ENCODE measurements at places on chromosomes 7 and 10. TPM values are rescaled to one million over a fixed set of nuclear protein-coding genes. Genes with fewer than 3 reads are reported as not detected.
A peak's percentile ranks its signal among the peaks of the same experiment; 100 is the strongest.

- DNase-seq: peak; percentile 58
These were observed 89.2 kb upstream of the FGL2 start for GRCh38 chr7:77288676-77289320.

- DNase-seq: no peak
These were observed 50.1 kb downstream of the IPMK start for GRCh38 chr10:58217612-58218011.

DNA sequence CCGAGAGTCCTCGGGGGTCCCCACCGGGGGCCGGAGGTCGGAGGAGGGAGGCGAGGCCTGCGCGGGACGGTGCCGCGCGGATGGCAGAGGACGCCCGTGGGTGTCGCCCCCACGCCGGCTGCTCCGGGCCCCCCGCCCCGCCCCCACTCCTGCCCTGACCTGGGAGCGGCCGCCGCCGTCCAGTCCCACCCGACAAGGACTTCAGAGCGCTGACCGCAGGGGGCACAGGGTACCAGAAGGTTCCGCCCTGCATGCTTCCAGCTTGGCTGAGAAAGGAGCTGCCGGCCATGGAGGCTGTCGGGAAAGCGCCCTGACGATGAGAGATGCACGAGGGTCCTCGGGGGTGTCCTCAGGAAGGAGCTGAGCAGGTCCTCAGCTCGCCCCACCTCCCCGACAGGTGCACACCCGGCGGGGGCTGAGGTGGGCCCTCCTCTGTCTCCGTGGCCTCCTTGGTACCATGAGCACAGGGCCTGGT is 57.0 kb upstream of the DNAJB6 start:
- no peak for DNase-seq

- DNase-seq: no peak
These were observed 1.7 kb downstream of the SORBS1 start for GRCh38 chr10:95559471-95559870.

Gene VPS41
- 43.0 TPM for total RNA-seq

- no peak for DNase-seq
These were observed 34.6 kb upstream of the ST7 start for GRCh38 chr7:116918704-116919103.

DNA sequence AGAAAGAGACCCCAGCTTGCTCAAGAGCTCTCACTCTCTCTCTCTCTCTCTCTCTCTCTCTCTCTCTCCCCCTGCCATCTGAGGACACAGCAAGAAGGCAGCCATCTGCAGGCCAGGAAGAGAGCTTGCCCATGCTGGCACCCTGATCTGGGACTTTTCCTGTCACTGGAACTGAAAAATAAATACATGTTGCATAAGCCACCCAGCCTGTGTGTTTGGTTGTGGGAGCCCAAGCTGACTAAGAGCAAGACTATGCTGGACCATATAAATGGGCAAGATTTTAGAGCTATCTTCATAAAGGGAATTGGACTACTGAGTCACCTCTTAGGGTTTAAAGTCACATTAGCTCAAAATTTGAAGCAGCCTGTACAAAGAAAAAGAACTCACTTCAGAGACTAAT is 98.6 kb downstream of the SLC16A9 start:
- DNase-seq: no peak

DNA sequence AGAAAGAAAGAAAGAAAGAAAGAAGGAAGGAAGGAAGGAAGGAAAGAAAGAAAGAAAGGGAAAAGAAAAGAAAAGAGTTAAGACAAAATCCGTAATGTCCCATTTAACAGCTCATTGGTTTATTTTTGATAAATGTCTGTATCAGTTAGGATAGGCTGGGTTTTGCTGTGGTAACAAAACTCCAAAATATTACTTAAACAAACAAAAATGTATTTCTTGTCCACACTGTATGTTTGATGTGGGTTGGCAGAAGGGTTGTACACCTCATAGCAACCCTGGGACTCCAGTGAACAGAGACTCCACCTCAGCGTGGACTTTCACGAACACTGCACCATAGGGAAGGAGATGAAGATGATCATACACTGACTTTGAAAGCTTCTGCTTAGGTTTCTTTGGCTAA is 59.6 kb downstream of the PPP1R3C start:
- DNase-seq: no peak

Gene TAC1
- not detected for total RNA-seq

DNA sequence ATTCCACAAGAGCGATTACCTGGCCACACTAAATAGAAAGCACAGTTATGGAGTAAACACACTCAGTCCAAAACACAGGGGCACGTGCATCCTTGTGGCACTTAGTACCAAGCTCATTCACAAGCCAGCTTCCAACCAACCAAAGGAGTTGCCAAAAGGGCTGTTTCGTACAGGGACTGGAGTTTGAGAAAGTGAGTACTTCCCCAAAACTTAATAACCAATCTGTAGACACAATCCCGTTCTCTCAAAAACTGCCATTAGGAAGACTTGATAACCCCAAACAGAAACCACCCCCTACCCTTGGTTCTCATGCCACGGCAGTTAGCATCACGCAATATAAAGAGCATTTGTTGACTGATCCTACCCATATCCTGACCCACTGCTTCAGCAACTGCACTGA is 166.2 kb upstream of the ASAH2 start:
- no peak for DNase-seq

- DNase-seq: no peak
These were observed 17.4 kb downstream of the ESYT2 start for GRCh38 chr7:158811894-158812293.

- DNase-seq: no peak
These were observed 106.3 kb downstream of the C10orf105 start for GRCh38 chr10:71613261-71613777.

Gene CCDC172
- not detected for total RNA-seq

- DNase-seq: no peak
These were observed 37.6 kb downstream of the ALOX5 start for GRCh38 chr10:45411607-45411940.

DNA sequence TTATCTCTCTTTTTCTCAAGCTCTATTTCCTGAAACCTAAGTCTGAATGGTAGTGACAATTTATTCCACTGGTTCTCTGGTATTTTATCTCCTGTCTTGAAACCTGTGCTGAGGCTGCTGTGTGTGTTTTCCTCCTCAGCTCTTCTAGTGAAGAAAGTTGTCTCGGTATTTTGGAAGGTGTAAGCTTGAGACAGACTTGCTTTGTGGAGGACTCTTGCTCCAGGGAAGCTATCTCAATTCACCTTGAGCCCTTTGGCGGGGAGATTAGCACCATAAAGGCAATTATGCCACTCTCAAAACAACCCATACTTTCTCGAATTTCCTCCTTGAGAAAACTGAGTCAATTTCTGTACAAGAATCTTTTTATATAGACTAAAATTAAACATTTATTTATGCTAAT is 141.6 kb downstream of the THSD7A start:
- DNase-seq: no peak

GRCh38 chr10:79275431-79275851 is 71.8 kb upstream of the PPIF start:
- no peak for DNase-seq

Gene ATOH7
- 0.11 TPM for total RNA-seq

- DNase-seq: no peak
These were observed 20.5 kb upstream of the SERPINE1 start for GRCh38 chr7:101106386-101106785.

Gene CYP26C1
- not detected for total RNA-seq

GRCh38 chr10:107618504-107618994 is 454.0 kb upstream of the SORCS1 start:
- DNase-seq: peak; percentile 19

DNA sequence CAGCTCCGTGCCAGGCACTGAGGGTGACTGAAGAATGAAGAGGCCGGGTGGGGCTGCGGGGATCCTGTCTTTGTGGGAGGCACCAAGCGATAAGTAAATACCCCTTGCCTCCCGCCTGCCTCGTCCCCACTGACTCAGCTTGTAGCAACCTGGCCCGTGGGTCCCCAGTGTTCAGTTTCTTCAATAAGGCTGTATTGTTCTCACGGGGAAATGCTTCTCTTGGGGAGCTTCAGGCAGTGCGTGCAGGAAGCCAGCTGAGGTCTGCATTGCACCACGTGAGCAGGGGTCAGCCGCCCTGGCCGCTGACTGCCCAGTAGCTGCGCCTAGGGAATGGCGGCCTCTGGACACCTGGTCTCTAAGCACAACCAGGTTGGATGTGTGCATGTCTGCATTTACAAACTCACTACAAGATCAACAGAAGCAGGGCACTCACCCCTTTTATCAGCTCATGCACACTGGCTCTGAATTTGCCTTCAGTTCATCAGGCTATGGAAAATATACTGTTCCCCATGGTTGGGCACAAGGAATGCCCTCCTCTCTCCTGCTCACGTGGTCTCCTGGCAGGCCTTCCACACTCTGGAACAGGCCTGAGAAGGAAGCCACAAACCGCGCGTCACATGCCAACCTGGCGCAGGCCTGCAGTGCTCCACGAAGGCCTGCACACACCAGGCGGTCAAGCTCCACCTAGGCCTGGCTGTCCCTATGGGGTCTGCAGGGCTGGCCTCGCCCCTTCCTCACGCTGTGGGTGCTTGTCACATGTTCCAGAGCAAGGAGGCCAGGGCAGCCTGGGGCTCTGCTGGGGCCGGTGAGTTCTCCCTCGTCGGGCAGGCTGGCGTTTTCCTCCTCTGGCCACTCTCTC is 135.7 kb upstream of the RNF32 start:
- no peak for DNase-seq

DNA sequence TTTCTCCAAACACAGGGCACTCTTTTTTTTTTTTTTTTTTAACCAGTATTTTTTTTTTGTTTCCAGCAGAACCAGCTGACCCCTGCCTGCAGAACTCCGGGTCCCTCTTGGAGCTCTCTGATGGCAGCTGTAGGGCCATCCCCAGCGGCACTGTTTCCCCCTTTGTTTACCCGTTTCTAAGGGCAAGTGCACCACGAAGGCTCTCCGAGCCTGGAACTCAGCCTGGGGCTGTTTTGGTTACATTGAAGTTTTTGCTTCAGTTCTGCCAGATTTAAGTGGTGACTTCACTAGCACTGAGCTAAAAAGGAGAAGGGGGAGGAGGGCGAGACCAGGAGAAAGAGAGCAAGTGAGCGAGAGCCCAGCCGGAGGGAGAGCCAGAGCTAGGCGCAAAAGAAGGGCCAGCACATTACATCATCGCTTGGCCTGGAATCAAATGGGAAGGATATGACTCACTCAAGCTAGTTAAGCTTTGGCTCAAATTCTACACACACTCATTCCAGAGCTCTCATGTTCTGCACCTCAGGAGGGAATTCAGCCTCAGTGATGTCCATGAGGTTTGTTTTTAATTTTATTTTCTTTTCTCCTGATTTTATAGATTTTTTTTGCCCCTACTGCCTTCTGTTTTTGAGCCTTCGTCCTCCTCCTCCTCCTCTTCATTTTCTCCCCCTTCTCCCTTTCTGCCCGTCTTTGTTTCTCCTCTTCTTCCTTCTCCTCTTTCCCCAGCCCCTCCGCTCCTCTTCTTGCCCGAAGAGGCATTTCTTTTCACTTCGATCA is 272.3 kb downstream of the TRIL start:
- peak; percentile 99 for DNase-seq

Gene DNAJC1
- total RNA-seq: 35.8 TPM

GRCh38 chr10:78619115-78619851 is 449.5 kb upstream of the ZMIZ1 start:
- no peak for DNase-seq

- DNase-seq: no peak
These were observed 174.0 kb downstream of the CELF2 start for GRCh38 chr10:11191678-11192077.

- DNase-seq: peak; percentile 74
These were observed 278.5 kb upstream of the KLF14 start for GRCh38 chr7:131012477-131013031.

GRCh38 chr7:36408589-36408988 is 18.9 kb downstream of the ANLN start:
- DNase-seq: no peak

Gene PRF1
- not detected for total RNA-seq

Gene SSC4D
- total RNA-seq: 0.71 TPM

DNA sequence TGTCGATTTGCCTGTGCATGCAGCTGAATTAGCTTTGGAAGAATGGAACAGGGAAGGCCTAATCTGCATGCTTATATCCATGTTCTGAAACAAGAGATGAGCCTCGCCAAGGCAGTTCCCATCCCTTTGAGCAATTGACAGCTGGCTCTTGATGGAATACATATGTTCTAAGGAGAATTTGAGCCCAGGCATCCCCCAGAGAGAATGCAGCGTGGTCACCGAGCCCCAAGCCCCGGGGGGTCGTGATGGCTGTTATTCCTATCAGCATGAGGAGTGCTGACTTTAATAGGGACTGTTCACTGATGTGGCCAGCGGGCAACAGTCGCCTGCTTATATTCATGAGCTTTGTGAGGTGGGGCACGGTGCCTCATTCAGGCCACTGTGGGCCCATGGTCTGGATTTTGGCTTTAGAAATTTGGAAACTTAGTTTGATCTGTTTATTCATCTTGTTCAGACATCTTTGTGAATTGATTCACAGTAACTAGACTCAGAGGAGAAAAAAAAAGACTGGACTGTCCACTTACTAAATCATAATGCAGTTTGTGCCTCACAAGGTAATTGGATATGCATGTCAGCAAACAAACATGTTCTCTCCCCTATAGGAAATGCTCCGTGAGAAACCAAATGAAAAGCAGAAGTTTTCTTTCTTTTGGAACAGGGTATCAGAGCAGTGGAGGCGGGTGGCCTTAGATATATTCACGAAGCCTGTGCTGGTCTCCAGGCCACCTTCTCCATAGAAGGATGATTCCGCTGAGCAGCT is 204.9 kb downstream of the CCDC3 start:
- DNase-seq: no peak

Gene NUP205
- 116 TPM for total RNA-seq

DNA sequence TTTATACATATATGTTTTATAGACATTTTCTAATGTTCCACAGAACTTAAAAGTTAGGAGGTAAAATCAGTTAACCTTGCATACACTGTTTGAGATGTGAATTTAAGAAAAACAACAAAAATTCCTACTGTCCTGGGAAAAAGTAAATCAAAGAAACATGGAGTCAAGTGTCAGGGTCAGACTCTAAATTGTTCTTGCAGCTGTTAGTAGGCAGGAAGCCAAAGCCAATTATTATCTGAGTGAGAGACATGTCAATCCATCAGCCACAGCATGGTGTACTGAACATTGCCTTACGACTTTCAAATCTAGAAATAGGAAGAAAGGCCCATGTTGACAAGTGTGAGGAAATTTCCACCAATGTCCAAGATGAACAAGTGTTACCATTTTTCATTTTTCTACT is 461.2 kb upstream of the MBL2 start:
- DNase-seq: no peak

- DNase-seq: no peak
These were observed 28.0 kb downstream of the YKT6 start for GRCh38 chr7:44228571-44229350.

Gene IFIT2
- 9.0 TPM for total RNA-seq

DNA sequence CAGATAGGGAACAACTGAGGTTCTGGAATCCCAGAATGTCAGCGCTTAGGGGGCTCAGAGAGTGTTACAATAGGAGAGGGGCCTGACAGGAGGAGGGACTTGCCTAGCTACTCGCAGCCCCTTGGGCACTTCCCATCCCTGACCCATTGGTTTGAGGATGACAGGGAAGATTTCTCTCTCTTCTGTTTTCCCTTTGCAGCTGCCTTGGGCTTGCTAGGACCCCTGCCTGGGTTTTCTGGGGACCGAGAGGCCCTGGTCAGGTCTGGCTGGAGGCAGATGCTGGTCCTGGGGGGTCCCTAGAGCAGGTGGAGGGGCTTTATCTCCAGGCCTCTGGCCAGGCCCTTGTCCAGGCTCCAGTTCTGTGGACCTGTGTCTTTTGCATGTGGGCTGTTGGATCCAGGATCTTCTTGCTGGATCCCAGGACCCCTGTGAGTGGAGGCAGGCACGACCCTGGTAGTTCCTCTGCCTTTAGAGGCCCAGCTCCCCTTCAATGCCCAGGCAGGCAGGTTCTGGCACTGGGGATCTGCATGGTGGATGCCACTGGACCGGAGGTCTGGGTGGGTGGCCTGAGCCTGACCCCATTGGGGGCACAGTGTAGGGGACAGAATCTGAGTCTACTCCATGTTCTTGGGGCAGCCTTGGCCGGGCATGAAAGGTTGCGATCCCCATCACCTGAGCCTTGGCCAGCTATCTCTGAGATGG is 26.9 kb downstream of the RAMP3 start:
- no peak for DNase-seq

Measured in LHCN-M2 (cell line).